ENCODE measurements at places on chromosomes 2 and 18. TPM values are rescaled to one million over a fixed set of nuclear protein-coding genes. Genes with fewer than 3 reads are reported as not detected.

The SLC25A52 gene
- not detected for total RNA-seq

The CRYGC gene
- not detected for total RNA-seq

The SIX2 gene
- total RNA-seq: 0.12 TPM

The MC4R gene
- total RNA-seq: not detected

The MEP1B gene
- total RNA-seq: not detected

- peak; percentile 26 for ATAC-seq
These were observed 1.5 kb upstream of the NR4A2 start for GRCh38 chr2:156333951-156334495.

- ATAC-seq: no peak
These were observed 235.0 kb downstream of the LOXHD1 start for GRCh38 chr18:46421973-46422551.

DNA sequence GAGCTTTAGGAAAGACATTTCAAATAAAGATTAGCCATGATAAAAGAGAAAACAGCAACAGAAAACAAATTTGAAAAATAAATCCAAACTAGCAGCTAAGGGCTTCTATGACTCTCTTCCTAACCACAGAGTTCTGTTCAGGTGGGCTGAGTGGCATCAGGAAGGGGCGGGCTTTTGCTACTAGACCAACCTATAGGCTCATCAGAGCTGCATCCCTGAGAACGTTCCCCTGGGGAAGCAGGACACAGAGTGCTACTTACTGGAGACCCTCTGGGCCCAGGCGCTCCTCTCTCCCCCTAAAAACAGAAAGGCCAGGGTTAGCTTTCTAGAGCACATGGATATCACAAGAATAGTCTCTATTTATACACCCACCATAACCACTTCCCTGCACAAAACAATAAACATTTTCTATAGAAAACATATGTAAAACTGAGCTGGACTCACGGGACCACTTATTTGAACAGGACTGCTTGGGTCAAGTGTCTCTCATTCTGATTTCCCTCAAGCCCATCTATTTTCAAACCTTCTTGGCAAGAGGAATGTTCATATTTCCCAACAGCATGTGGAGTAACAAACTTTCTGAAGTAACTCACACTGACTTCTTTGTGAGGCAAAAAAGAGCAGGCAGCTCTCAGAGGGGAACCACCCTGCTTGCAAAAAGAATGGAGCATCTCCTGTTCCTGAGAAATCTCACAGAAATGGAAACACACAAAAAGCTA, 78.9 kb upstream of the LMAN1 start:
- no peak for ATAC-seq

DNA sequence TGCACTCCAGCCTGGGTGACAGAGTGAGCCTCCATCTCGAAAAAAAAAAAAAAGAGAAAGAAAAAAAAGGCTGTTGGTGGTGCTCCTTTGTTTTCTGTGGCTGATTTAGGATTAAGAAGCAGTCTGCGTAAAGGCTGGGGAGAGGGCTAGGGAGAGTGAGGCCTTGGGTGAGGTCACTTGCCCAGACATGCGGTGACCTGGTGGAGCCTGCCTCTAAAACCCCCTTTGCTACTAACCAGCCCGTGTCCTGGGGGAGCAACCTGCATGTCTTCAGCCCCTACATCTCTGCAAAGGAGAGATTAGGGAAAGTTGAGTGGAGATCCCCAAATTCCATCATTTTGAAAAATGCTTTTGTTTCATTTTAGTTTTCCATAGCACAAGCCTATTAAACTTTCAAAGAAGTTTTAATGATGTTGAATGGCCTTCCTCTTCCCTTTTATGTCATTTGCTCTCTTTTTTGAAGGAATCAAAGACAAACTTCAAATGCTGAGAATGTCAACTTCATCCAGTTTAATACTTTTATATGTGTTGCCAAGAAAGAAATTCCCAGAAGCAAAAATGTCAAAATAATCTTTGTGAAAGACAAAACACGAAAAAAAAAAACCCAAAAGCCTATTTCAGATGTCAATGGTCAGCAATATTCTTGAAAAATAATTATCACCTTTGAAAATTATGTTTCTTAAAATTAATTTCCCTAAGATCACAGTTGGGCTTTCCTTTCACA, 38.9 kb upstream of the RALBP1 start:
- no peak for ATAC-seq

GRCh38 chr2:147559070-147559725, 285.6 kb upstream of the ACVR2A start:
- ATAC-seq: no peak

DNA sequence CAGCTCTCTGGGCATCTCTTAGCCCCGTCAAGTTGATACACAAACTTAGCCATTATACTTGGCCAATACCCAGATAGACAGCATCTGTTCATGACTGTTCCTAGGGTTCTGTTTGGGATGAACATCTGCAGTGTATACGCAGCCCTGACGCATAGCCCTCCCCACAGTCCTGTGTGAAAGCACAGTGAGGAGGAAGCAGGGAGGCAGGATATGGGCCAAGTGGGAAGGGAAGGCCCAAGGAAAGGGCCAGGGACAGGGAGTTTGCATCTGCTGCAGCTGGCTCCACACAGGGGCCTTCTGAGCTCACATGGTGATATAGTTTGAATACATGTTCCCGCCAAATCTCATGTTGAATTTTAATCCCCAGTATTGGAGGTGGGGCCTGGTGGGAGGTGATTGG, 80.2 kb downstream of the CMPK2 start:
- ATAC-seq: no peak

DNA sequence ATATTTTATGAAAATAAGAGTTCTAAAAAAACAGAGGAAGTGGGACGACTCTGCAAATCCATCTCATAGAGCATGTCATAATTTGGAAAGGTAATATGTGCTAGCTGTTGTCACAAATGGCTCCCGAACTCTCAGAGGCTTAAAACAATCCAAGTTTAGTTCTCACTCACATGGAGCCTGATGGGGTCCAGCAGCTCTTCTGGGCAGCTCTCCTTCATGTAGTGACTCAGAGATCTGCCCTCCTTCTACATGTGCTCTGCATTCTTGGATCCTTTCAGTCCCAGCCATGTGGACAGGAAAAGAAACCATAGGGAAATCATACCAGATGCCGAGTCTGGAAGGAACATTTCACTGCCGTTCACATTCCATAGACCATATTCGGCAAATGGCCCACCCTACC, 180.1 kb upstream of the APCDD1 start:
- ATAC-seq: no peak

GRCh38 chr2:30444273-30444672, 2.8 kb upstream of the LCLAT1 start:
- no peak for ATAC-seq

DNA sequence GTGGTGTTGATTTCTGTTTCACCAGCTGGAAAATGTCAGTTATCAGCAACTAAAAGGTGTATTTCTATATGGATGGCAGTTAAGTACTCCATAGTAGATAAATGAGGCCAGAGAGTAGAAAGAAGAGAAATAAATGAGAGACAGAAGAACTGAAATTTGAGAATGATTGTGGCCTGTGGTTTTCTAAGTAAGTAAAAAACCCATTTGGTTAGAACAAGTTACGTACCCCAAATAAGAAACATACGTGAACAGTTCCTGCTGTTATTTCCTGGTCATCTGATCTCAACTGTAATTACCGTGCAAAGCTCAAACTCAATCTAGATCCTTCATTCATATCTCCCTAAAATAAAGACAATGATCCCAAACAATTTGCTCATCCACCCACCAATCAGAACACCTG, 181.3 kb downstream of the PID1 start:
- no peak for ATAC-seq

DNA sequence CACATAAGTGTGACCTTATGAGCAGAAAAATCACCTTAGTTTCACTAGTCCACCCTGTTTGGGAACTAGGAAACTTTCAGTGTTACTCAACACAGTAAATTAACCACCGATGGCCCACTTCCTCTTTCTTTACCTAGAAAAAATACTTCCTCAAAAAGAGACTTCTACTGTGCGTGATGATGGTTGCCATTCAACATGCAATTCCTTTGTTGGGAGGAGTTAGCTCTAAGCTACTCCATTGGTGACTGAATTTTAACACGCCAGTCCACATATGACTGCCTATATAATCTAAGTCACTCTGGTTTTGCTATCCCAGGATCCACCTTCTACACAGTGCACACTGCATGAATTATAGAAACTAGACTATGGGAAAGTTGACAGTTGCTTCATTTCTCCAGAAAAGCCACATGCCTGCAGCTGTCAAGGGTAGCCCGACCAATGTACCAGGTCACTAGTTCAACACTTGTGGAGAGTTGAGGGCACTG, 47.8 kb upstream of the REG3G start:
- ATAC-seq: no peak

DNA sequence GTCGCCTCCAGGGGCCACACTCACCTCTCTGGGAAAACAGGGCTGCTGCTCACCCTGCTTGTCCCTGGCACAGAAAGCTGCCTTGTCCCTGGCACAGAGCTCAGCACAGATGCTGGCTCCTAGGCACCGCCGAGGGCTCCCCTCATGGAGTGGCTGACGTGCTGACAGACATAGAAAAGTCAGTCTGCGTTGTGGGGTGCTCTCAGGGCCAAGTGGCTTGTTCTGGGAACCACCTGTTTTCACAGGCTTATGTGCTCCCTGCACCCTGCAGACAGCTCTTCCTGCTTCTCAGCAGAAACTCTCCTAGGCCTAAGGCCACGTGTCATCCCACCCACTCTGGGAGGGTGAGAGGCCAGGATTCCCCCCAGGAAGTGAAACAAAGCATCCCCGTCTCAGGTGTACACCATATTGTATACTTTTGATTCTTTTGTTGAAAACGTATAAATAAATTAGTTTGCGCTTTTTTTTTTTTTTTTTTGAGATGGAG, 84.7 kb upstream of the TMEM200C start:
- ATAC-seq: peak; percentile 25

DNA sequence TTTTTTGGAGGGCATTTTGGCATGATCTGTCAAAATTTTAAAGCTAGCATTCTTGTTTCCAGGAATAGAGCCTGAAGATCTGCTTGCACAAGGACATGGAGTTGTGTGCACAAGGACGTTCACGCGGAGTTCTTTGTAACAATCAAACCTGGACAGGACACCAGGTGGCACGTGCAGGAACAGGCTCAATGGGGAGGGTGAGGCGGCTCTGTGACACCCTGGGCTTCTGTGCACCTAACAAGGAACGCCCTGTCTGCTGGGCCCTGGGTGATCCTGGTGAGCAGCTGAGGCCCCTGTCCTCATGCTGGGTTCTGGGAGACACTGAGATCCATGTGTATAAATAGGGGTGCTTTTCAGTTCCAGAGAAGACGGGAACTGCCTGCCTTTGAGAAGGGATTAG, 93.1 kb upstream of the PXDN start:
- no peak for ATAC-seq

DNA sequence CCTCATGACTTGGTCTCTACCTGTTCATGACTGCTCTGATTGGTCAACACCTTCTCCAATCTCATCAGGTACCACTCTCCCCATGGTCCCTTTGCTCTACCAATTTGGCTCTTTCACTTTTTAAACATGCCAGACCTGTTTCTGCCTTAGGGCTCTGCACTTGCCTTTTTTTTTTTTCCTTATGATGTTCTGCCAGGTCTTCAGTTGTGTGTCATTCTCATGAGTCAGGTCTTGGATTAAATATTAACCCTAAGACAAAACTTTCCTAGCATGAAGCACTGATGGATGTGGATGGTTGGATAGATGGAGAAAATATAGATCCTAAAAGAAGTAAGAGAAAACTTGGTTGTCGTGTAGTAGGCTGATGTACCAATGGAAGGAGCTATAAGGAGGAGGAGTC, 219.3 kb downstream of the TTC32 start:
- peak; percentile 85 for ATAC-seq

DNA sequence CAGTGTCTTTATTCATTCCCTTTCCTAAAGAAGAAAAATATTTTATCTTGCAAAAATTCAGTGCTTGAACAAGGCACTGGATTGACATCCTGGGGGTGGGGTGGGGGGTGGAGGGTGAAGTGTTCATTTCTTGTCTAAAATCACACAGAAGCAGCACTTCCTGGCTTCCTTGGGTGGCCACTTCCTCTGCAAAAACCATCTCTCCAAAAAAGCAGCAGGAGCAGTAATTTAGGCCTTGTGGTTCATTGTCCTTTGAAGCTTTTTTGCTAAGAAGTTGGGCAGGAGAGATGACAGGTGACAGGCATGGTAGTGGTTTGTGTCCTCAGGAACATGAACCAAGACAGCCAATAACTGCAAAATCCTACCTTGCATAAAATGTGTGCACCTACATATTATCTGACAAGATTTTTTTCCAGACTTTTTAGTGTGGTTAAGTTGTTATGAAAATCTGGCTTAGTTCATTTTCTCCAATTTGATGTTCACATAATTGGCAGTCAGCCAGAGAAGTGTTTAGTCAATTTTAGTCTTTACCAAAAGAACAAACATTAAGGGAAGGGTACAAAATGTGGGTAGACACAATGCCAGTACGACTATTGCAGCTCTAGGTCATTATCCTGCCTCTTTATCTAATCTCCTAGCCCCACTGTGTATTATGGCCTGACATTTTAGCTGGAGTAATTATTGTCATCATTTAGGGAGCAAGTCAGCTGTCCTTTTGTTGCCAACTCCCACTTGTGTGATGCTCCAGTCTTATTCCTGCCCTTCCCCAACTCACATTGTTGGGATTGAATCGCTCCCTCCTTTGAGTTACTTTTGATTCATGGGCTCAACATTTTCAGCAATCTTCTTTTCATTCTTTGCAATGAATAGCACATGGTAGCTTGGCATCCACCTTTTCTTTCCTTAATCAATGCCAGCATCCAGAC, 177.2 kb downstream of the MYO3B start:
- ATAC-seq: no peak

- ATAC-seq: peak; percentile 36
These were observed 32.8 kb downstream of the LPIN2 start for GRCh38 chr18:2979871-2980790.

DNA sequence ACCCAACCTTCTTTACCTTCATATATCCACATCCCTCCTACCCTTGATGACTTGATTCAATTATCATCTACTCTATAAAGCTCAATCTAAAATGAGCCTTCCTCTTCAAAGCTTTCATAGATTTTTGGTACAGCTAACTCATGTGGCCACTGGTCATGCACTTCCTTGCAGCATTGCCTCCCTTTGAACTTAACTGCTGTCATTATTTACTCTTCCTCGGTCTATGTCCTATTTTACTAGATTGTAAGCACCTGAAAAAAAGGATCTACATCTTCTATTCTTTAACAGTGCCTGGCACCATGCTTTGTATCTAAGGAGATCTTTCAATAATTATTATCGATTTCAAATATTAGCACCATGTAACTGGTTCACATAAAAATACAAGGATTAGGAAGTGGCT, 30.6 kb downstream of the MDH1 start:
- ATAC-seq: no peak

DNA sequence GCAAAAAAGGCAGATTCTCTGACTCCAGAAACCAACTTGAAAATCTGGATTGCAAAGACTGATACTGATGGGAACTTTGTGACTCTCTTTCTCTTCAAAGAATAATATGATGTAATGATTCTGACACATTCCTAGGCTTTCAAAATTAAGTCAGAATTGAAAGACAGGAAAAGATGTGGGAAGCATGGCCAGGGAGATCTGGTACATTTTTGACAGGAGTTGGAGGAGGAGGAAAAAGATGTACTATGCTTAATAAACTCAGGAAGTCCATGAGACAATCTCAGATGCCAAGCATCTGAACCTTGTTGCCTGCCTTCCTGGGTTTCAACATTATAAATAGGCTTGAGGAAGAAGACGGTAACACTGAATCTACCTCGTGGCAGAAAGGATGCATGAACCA, 34.2 kb downstream of the KLF7 start:
- no peak for ATAC-seq
